Stimulated activated CD4-positive, alpha-beta T cell treated with anti-CD3 and anti-CD28 coated beads, Interleukin-4, amount 100 ng/mL, for 4 hours (primary cell): ENCODE measurements at places on chromosomes 2 and 18.

- no peak for DNase-seq
Observed at GRCh38 chr2:101770726-101771125, 73.2 kb downstream of the MAP4K4 start.

DNA sequence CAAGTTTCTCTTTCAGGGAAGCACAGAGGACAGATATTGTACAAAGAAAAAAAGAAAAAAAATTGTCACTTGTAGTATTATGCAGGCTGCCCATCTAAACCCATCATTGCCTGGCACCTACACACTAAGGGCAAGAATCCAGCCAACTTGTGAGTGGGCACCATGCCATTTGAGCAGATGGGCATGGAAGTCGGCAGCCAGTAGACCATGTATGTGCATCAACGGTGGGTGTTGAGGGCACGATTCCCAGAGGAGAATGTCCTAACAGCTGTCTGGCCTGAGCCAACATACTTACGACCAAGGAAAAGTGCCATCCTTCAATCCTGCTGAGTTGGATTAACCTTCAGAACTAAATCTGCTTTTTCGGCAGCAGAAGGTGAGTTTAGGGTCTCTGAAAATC is 63.9 kb downstream of the ARHGAP15 start:
- DNase-seq = no peak

- no peak for DNase-seq
Observed at GRCh38 chr2:6909431-6910385, 7.5 kb upstream of the RNF144A start.

GRCh38 chr2:238505119-238505891 is 78.6 kb downstream of the ASB1 start:
- DNase-seq = no peak

DNA sequence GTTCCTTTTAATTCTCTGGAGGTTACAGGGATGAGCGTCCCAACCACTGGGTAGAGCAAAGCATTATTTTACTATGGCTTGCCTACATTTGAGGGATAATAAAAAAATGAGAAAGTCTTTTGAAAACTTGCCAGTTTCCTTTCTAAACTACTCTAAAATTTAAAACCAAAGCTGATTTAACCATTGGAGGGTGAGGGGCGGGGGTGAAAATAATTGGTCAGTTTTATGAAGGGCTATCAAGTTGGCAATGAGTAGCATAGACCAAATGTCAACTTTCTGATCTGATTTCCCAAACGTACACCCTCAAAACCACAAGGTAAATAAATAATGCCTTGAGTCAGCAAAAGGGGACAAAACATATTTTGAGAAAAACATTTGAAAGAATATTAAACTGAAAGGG is 85.7 kb upstream of the STK17B start:
- no peak for DNase-seq

- DNase-seq = no peak
Observed at GRCh38 chr2:118968042-118968441, 26.0 kb downstream of the MARCO start.

DNA sequence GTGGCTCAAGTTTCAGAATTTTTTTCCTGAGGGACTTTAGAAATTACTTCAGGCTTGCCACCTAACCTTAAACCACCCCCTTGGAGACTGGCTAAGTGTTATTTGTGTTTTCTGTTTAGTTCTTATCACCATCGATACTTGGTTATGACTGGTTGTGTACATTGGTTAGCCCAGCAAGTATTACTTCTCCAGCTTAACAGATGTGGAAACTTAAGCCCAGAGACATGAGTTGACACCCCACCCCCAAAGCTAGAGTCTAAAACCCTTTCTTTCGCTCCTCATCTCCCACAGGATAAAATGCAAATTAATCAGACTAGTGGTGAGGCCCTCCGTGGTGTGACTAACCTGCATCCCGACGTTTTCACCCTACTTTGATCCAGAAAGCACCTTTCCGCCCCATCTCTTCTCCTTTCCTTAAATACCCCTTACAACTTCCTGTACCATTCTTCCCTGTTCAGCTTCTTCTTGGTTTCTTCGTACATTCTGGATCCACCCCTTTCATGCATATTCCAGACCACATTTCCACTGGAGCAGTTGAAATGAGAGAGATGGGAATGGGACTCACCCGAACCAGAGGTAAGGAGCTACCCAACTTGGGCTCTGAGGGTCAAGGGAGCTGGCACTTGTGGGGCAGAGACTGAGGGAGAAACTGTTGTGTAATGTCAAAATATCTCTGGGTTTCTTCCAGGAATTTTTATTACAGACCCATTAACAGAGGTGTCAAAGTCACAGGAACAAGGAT is 819 bp upstream of the MAP3K2 start:
- no peak for DNase-seq

DNA sequence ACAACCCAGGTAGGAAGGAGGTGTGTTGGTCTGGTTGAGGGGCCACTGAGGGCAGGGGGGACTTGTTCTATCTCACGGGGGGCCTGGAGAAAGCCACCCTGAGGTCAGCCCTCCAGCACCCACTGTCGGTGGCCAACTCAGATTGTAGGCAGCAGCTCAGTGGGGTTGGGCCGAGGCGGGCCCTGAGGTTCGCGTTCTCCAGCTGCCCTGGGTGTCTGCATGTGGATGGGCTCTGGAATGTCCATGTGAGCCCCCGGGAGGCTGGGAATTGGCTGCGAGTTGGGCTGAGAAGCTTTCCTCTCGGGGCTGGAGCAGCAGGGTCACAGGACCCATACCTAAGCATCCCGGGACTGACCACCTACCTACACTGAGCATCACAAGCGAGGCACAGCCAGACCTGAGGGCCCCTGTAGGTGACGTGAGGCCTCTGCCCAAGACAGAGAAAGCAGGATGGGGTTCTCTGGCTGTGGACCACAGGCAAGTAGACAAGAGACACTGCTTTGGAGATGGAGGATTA is 70.3 kb upstream of the HAAO start:
- no peak for DNase-seq
